ENCODE measurements at places on chromosomes 13 and 19. TPM values are rescaled to one million over a fixed set of nuclear protein-coding genes. Genes with fewer than 3 reads are reported as not detected.

DNA sequence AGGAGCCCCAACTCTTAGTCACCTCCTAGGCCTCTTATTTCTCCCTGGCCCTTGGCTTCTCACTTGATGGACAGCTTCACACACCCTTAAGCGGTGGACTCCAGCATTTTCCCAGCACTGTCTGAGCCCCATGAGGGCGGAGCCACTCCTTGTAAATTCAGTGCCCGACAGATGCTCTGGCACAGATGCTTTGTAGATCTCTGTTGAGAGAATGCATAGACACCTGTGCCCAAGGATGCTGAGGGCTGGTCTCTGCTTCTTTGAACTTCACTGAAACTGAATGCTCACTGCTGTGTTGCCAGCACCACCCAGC, 3.3 kb downstream of the SYCN start:
- H3K4me1 ChIP-seq: no peaks in the 10 kb centered on the region
- DNase-seq: peak; percentile 36
- H3K27me3 ChIP-seq: peaks cover 55% of the 10 kb centered on the region
- H3K27ac ChIP-seq: no peak overlapping the region
- no peaks in the 10 kb centered on the region for H3K36me3 ChIP-seq

GRCh38 chr19:18993115-18993514, 40.2 kb downstream of the SUGP2 start:
- H3K4me3 ChIP-seq: no peak overlapping the region
- peaks cover 8% of the 10 kb centered on the region for H3K4me1 ChIP-seq
- H3K36me3 ChIP-seq: peaks cover 41% of the 10 kb centered on the region
- no peak for DNase-seq
- no peaks in the 10 kb centered on the region for H3K27me3 ChIP-seq

GRCh38 chr19:37691881-37692504, 27.6 kb downstream of the ZNF607 start:
- H3K4me3 ChIP-seq: peak overlapping the region; percentile 74
- peak overlapping the region; percentile 60 for H3K27ac ChIP-seq
- DNase-seq: peak; percentile 95
- no peaks in the 10 kb centered on the region for H3K4me1 ChIP-seq
- no peaks in the 10 kb centered on the region for H3K27me3 ChIP-seq
- H3K36me3 ChIP-seq: no peaks in the 10 kb centered on the region

- peaks cover 23% of the 10 kb centered on the region for H3K4me1 ChIP-seq
- H3K36me3 ChIP-seq: no peaks in the 10 kb centered on the region
- no peaks in the 10 kb centered on the region for H3K27me3 ChIP-seq
- no peak overlapping the region for H3K27ac ChIP-seq
Measured at GRCh38 chr19:46896076-46896794, 35.4 kb downstream of the ARHGAP35 start.

GRCh38 chr13:75442736-75443234, 39.2 kb downstream of the TBC1D4 start:
- no peak overlapping the region for H3K4me3 ChIP-seq
- DNase-seq: no peak
- H3K27ac ChIP-seq: no peak overlapping the region
- H3K4me1 ChIP-seq: peaks cover 14% of the 10 kb centered on the region
- H3K36me3 ChIP-seq: no peaks in the 10 kb centered on the region

DNA sequence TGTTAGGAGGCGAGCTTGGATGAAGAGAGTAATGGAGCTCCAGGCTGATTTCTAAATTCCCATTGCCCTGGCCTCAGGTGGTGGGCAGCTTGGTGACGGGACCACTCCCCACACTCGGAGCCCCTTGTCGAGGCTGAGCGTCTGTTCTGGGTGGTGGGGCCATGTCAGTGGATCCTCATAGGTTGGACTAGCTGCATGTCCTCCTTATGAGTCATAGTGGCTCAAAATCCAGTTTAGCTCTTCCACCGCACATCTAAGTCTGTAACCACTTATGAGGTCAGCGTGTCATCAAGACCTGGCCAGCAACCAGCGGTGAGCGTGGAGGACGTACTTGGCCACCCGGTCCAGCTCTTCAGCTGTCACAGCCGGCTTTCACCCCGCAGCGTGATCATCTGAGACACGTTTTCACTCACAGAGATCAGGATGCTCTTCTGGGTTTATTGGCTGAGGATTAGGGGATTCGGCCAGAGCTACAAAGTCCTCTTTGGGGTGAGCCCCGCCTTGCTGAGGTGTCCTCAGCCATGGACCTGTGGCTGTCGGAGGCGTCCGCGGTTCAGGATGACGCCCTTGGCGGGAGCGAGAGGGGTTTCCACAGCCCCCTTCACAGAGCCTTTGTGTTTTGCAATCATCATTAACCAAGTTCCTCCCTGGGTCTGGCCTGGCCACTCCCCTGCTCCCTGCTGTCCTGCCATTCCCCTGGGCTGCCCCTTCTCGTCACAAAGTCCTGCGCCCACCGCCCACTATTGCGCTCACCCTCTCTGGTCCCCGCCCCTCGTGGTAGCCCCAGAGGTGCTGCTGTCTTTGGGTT, 41.9 kb downstream of the ADPRHL1 start:
- peaks cover 27% of the 10 kb centered on the region for H3K4me1 ChIP-seq
- H3K4me3 ChIP-seq: peak overlapping the region; percentile 55
- H3K27ac ChIP-seq: peak overlapping the region; percentile 92
- peak; percentile 99 for DNase-seq
- no peaks in the 10 kb centered on the region for H3K27me3 ChIP-seq

- DNase-seq: no peak
- no peaks in the 10 kb centered on the region for H3K36me3 ChIP-seq
- H3K27me3 ChIP-seq: no peaks in the 10 kb centered on the region
- no peak overlapping the region for H3K4me3 ChIP-seq
- H3K27ac ChIP-seq: no peak overlapping the region
Measured at GRCh38 chr13:96667294-96668018, 326.8 kb downstream of the OXGR1 start.

DNA sequence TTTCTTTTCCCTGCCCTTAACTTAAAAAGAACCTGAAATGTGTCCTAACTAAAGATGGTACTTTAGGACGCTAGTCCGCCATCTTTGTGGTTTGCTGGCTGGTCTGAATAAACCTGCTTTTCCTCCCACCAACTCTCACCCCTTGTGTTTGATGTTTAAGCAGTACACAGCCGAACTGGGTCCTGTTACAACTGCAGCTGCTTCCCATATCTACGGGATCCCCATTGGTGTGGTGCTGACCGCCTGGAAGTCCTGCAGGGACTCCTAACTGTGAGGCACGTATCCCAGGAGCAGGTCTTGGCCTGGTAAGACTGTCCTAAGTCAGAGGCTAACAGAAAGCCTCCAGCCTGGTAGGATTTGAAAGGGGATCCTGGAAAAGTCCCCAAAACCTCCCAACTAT, 40.9 kb upstream of the VSTM2B start:
- H3K36me3 ChIP-seq: no peaks in the 10 kb centered on the region
- no peak overlapping the region for H3K27ac ChIP-seq
- H3K27me3 ChIP-seq: no peaks in the 10 kb centered on the region
- no peak for DNase-seq
- H3K4me3 ChIP-seq: no peak overlapping the region

- H3K27me3 ChIP-seq: no peaks in the 10 kb centered on the region
- no peak overlapping the region for H3K27ac ChIP-seq
- DNase-seq: no peak
- H3K4me3 ChIP-seq: no peak overlapping the region
- H3K36me3 ChIP-seq: no peaks in the 10 kb centered on the region
Measured at GRCh38 chr19:29193155-29193554, 19.8 kb downstream of the UQCRFS1 start.

DNA sequence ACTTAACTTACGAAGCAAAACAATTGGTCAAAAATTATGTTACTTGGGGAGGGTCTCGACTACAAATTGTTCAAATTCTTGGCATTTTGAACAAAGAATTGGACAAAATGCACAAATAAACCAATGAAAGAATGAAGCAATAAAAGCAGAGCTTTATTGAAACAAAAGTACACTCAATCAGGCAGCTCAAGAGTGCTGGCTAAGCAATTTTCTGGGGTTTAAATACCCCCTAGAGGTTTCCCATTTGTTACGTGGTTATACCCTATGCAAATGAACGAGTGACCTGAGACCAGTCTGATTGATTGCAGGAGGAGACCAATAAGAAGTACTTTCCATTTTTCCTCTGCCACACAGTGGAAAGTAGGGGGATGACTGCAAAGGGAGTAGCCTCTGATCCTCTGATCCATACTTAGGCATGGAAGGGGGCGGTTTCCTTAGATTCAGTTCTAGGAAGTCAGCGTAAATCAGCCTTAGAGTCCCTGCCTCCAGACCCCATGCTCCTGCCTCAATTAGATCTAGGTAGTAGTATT, 228.6 kb downstream of the EFNB2 start:
- no peak for DNase-seq
- H3K27me3 ChIP-seq: no peaks in the 10 kb centered on the region
- no peak overlapping the region for H3K4me3 ChIP-seq

DNA sequence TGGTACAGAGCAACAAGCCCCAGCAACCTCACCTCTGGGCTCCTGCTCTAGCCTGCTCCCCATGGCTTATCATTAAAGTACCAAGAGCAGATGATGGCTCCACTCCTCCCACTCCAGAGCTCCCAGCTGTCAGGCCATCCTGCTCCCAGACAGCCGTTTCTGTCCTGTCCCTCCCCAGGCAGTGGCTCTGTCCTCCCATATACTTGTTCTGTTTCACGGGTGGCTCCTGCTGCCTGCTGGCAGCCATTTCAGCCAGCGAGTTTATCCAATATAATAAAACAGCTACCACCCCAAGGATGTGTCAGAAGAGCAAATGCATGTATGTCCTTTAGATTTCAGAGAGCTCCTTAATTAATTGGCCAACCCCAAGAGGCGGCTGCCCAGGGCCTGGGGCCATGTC, 79.4 kb upstream of the VSTM2B start:
- no peaks in the 10 kb centered on the region for H3K27me3 ChIP-seq
- no peak overlapping the region for H3K27ac ChIP-seq
- no peak for DNase-seq
- no peaks in the 10 kb centered on the region for H3K36me3 ChIP-seq
- H3K4me1 ChIP-seq: no peaks in the 10 kb centered on the region
- no peak overlapping the region for H3K4me3 ChIP-seq

- no peak overlapping the region for H3K27ac ChIP-seq
- no peak for DNase-seq
- peaks cover 21% of the 10 kb centered on the region for H3K36me3 ChIP-seq
- H3K4me1 ChIP-seq: peaks cover 8% of the 10 kb centered on the region
- H3K27me3 ChIP-seq: no peaks in the 10 kb centered on the region
- peak overlapping the region; percentile 85 for H3K4me3 ChIP-seq
Measured at GRCh38 chr19:40576151-40576584, 505 bp upstream of the SHKBP1 start.

- DNase-seq: no peak
- H3K36me3 ChIP-seq: peaks cover 13% of the 10 kb centered on the region
- no peak overlapping the region for H3K4me3 ChIP-seq
- no peaks in the 10 kb centered on the region for H3K27me3 ChIP-seq
- peaks cover 55% of the 10 kb centered on the region for H3K4me1 ChIP-seq
- peak overlapping the region; percentile 34 for H3K27ac ChIP-seq
Measured at GRCh38 chr13:33172400-33172799, 113.2 kb downstream of the STARD13 start.

DNA sequence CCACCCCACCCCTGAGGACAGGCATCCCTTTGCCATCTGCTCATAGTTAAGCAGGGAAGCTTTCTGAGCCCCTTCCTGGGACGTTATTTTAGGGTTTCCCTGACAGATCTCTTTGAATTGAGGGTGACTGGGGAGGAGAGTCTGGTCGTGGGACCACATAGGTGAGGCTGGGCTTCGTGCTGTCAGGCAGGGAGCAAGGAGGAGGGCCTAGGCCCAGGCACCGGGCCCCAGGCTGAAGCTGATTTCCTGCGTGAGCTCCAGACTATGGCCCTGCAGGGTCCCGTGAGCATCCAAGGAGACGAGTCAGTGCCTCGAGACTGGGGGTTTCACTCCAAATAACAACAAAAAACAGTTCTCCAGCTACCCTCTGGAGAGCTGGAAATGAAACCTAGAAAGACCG, 60.4 kb downstream of the MYO9B start:
- peaks cover 3% of the 10 kb centered on the region for H3K36me3 ChIP-seq
- peaks cover 23% of the 10 kb centered on the region for H3K4me1 ChIP-seq
- H3K4me3 ChIP-seq: no peak overlapping the region
- H3K27ac ChIP-seq: peak overlapping the region; percentile 100
- no peaks in the 10 kb centered on the region for H3K27me3 ChIP-seq

GRCh38 chr13:66926200-66926850, 303.8 kb downstream of the PCDH9 start:
- no peaks in the 10 kb centered on the region for H3K27me3 ChIP-seq
- H3K27ac ChIP-seq: no peak overlapping the region
- no peak overlapping the region for H3K4me3 ChIP-seq
- peaks cover 9% of the 10 kb centered on the region for H3K4me1 ChIP-seq
- no peak for DNase-seq

GRCh38 chr19:17300992-17301619, 2.1 kb downstream of the ABHD8 start:
- no peaks in the 10 kb centered on the region for H3K36me3 ChIP-seq
- H3K27me3 ChIP-seq: no peaks in the 10 kb centered on the region
- no peak overlapping the region for H3K4me3 ChIP-seq
- H3K4me1 ChIP-seq: peaks cover 29% of the 10 kb centered on the region
- no peak for DNase-seq

GRCh38 chr19:13459351-13459750, 46.9 kb downstream of the CACNA1A start:
- no peaks in the 10 kb centered on the region for H3K36me3 ChIP-seq
- no peak overlapping the region for H3K4me3 ChIP-seq
- no peaks in the 10 kb centered on the region for H3K4me1 ChIP-seq
- H3K27ac ChIP-seq: no peak overlapping the region
- H3K27me3 ChIP-seq: no peaks in the 10 kb centered on the region

DNA sequence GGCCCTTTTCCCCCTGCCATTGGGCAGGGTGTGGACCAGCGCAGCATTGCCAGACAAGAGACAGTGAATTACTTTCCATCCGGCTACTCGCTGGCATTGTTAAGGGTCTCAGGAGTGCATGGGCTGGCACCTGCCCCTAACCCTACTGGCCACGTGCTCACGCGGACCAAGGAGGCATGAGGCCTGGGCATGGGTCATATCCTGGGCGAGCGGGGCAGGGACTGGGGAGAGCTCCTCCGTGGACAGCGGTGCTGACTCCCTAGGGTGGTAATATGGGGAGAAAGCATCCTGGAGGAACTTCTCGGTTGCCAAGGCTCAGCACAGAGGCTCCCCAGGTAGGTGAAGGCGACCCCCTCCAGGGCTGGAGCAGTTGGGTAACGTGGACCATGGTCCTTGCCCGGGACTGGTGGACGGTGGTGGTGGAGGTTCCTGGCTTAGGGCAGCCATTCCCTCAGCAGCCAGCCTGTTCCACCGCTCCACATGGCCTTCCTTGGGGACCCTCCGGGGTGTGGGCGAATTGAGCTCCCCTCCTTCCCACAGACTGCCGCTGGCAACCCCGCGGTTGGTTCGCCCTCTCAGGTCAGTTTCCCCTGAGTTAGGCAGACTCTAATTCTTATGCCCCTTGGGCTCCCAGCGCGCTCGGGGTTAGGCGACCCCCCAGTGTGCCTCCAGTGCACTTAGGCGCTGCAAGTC, 465.1 kb downstream of the SLITRK5 start:
- H3K27ac ChIP-seq: no peak overlapping the region
- H3K36me3 ChIP-seq: no peaks in the 10 kb centered on the region
- H3K4me3 ChIP-seq: no peak overlapping the region
- no peaks in the 10 kb centered on the region for H3K27me3 ChIP-seq
- DNase-seq: no peak

Gene KLHL1
- total RNA-seq: not detected

Gene ERF
- total RNA-seq: 44.8 TPM

Gene FCHO1
- not detected for total RNA-seq

Gene NLRP5
- total RNA-seq: not detected

Gene FXYD7
- not detected for total RNA-seq

Gene ASF1B
- total RNA-seq: 2.7 TPM

Gene IGFL2
- total RNA-seq: not detected

Gene EXOC3L2
- total RNA-seq: not detected

Gene TMPRSS9
- 1.1 TPM for total RNA-seq

Gene FIZ1
- 2.9 TPM for total RNA-seq
